ENCODE measurements at places on chromosomes 2 and 18. TPM values are rescaled to one million over a fixed set of nuclear protein-coding genes. Genes with fewer than 3 reads are reported as not detected.

DNA sequence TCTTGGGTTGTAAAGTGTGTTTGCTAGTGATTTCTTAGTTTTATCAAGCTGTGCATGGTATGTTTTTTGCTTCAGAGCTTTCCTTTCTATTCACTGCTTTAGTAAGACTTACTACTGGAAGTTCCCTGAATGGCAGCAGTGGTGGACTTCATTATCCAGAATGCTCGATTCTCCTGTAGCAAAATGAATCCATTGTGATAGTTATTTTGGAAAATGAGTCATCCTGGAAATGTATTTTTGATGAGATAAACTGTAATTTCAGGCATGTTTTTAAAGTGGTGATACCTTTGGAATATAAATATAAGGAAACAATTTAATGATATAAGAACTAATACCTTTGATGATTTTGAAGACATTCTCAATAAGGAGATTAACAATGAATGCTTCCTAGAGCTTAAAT is 387.1 kb downstream of the PTPRM start:
- DNase-seq: no peak

DNA sequence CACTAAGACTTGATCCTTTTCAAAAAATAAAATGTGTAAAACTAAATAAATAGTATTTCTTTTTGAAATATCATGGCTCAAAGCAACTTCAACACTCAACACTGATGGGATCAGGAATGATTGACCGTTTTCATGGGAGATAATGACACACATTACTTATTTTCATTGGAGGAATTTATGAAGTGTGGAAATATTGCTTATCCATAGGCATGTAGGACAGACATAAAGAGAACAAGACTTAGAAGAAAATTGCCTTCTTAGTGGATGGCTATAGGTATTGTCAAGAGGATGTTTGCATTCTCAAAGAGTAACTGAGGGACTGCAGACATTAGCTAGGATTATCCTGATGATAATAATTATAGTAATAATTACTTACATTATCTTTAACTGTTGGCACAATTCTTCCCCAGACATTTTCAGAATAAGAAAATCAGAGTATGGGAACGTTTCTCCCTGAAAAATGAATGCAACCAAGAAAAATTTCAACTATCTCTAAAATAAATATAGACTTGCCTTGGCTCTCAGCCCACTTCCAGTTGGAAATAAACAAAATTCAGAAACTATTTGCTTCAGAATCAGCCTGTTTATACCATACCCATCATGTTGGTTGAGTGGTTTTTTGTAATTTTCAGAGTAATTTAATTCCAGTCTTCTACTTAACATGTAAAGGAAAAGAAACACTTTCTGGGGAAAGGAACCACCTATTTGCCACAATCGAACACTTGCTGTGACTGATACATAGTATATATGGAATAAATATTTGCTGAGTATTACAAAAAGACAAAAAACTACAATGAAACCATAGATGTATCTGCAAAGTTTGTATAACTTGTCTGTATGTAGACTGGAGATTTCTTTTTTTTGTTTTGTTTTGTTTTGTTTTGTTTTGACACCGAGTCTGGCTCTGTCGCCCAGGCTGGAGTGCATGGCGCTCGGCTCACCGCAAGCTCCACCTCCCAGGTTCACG is 165.7 kb downstream of the TMX3 start:
- no peak for DNase-seq

- DNase-seq: no peak
These were observed 20.5 kb upstream of the BCL2L11 start for GRCh38 chr2:111100087-111100764.

DNA sequence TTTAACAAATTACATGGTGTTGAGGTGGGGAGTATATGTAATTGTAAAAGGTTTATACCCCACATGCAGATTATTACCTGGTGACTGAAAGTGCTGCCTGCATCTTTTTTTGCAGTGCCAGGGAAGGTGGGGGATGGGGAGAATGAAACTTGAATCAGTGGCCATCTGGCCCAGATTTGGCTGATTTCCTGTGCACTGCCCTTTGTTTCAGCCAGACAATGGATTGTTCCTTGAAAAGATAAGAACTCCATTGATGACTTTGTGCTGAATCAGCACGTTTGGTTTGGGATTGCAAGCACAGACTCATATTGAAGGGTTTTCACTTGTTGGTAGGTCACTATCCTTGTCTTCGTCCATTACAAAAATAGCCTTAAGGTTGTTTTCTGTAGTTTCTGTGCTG is 20.9 kb downstream of the GREB1L start:
- DNase-seq: no peak

GRCh38 chr2:234025466-234025865 is 25.0 kb upstream of the SPP2 start:
- DNase-seq: no peak

- no peak for DNase-seq
These were observed 551.4 kb downstream of the NRXN1 start for GRCh38 chr2:50480507-50480906.

DNA sequence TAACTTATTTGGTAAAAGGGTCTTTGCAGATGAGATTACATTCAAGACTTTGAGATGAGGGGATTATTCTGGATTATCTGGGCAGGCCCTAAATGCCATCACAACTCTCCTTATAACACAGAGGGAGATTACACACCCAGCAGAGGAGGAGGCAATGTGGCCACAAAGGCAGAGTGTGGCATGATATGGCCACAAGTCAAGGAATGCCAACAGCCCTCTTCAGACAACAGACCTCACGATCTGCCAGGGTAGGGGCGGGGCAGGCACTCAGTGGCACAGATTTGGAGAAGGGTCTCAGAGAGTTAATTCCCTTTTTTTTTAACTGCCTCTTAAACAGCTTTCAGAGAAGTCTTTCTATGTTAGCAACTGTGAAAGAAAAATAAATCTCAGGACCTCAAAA is 96.9 kb downstream of the CYP26B1 start:
- DNase-seq: no peak

GRCh38 chr2:129070663-129071062 is 752.0 kb upstream of the HS6ST1 start:
- no peak for DNase-seq

- no peak for DNase-seq
These were observed 649.4 kb downstream of the TDRD15 start for GRCh38 chr2:21773168-21773567.

DNA sequence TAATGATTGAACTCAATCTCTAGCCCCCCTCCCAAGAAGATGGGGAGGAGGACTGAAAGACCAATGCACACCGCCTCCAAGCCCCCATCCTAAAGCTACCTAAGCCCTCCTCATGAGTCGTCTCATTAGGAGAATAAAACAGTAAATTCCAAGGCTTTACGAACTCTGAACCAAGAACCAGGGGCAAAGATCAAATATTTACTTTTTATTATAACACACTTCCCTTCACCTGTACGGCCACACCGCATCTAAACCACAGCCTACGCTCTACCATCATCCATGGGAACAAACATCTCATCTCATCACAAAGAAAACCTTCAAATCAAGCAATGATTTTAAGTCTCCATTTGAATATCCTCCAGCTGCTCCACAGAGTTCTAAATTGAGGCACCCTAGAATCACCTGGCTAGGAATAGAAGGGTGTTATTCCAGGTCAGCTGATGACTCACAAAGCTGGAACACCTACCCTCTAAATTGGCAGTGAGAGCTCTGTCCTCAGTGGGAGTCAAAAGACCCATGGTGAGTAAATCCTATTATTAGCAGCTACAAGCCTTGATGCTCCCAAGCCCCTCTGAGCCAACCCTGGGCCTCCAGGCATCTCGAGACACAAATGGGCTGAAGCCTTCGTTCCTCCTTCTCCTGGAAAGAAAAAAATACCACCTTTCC is 45.6 kb upstream of the BZW1 start:
- DNase-seq: no peak

- DNase-seq: no peak
These were observed 161.2 kb downstream of the DNAH7 start for GRCh38 chr2:195907474-195907873.

- no peak for DNase-seq
These were observed 47.7 kb downstream of the PLCL1 start for GRCh38 chr2:197852108-197852507.

- no peak for DNase-seq
These were observed 54.2 kb downstream of the ACKR3 start for GRCh38 chr2:236623816-236624215.

DNA sequence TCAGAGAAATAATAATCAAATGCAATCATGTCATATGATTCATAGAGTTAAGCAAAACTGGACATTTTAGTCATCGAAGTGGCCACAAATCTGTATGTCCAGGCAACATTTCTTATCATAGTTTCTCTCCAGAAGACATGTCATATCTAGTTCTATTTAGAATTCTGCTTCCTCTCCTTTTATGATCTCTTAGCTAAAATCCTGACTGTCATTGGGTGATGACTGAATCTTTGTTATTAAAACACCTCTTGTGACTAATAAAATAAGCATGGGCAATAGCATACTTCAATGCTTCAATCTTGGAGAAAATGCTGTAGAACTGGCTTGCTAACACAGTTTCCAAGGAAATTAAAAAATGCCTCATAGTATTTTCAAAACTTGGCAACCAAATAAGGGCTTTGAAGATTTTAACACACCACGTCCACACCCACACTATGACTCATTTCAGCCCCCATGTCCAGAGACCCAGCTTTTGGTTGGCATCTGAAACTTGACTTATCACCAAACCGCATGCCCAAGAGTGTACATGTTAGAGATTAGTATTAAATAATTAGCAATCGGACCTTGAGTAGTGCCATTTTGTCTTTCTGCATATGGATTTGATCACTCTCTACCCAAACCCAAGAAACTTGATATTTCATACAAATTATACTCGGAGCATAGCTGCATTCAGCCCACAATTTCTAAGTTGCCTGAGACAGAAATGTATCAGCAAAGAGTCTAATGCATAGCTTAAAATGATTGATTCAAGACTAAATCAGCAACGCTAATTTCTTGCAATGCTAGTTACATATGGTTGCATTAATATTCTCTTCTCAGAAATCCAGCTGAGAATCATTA is 106.5 kb upstream of the ETAA1 start:
- no peak for DNase-seq

GRCh38 chr18:47490882-47491281 is 239.4 kb upstream of the SKOR2 start:
- DNase-seq: no peak

The GPR75 gene
- total RNA-seq: 2.1 TPM

The CHAC2 gene
- total RNA-seq: 5.9 TPM

The ANKRD30BL gene
- total RNA-seq: not detected

The RFTN2 gene
- 1.3 TPM for total RNA-seq

The NPPC gene
- not detected for total RNA-seq

The DCDC2C gene
- not detected for total RNA-seq

The LHCGR gene
- not detected for total RNA-seq

The DOK6 gene
- under 0.01 TPM for total RNA-seq

The ALPG gene
- total RNA-seq: not detected

All from body of pancreas (tissue), 4 donors.